ENCODE measurements at places on chromosomes 5 and 9.

DNA sequence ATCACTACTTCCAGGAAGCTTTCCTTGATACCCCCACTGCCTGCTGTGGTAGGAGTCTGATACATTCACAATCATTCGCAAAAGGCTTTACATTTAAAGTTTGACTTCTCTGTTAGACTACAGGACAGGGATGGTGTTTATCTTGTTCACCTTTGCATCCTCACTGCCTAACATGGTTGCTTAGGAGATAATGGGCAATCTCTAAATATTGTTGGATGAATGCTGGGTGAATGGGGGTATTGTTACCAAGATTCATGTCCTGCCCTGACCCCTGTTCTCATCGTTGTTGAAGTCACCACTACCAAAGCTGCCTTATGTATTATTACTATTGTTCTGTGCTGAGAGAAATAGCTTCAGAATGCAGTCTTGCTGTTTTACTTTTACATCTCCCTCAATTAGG is 7.7 kb upstream of the TMEFF1 start:
- DNase-seq = no peak

DNA sequence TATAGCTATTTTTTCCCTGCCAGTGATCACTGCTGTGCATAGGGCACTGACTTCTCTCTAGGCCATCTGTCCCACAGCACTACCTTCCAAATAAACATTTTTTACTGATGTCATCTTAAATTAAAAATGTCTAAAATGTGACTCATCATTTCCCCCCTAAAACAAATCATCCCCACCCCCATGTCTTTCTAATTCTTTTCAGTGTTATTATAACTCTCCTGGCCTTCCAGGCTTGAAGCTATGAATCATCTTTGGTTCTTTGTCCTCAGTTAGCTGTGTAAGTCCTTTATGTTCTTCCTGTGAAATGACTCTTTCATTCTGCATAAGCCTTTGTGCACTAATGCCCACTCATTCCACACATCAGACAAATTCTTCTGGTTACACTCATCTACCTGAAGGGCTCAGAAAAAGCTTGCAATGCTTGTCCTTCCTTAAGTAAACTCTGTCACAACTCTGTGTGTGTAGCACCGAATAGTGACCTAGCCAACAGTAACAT is 78.1 kb downstream of the CFAP95 start:
- peak; percentile 53 for DNase-seq

DNA sequence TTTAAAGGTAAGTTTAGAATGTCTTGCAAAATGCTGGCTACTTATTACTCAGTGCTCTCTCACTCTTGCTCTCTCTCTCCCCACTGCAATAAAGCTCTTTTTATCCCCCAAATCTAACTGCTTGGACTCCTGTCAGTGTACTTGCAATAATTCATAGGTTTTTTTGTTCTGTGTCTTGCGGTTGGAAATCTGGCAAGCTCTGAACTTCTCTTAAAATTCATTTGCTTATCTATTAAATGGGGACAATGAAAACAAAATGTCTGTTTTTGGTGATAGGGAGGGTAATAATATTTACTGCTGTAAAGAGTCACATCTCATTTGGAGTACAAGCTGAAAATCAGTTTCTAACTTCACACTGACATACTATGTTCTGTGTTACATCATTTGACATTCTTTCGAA is 18.7 kb upstream of the OR13D1 start:
- DNase-seq = no peak

- DNase-seq = no peak
Measured at GRCh38 chr9:81266086-81266485, 423.3 kb downstream of the TLE1 start.

DNA sequence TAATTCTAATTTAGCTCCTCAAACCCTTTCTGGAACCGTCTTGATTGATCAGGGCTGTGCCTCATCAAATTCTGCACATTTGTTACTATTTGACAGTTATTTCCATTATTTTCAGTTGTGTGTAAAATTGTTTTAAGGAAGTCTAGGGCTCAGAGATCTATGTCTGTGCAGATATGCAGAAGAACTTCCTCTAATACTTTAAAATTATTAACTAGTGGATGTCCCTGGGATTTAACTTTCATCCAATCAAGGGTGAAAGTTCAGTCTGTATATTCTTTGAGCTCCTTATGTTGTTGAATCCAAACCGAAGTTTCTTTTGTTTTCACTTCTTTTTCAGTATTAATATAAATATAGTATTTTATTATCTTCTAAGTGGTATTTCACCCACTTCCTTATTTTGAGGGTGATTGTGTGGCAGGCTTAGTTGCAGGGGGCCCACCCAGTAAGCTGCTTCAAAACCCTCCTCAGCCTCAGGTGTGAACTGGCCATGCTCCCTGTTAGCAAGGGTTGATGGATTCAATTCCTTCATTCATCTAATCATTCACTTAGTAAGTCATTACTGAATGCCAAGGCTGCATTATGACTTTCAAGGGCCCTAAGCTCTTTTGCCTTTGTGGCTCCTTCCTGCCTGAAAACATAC is 2.1 kb upstream of the CAMLG start:
- DNase-seq = no peak

- DNase-seq = no peak
Measured at GRCh38 chr5:38190111-38190510, 68.2 kb upstream of the EGFLAM start.

- no peak for DNase-seq
Measured at GRCh38 chr9:89799766-89800165, 195.0 kb downstream of the GADD45G start.

DNA sequence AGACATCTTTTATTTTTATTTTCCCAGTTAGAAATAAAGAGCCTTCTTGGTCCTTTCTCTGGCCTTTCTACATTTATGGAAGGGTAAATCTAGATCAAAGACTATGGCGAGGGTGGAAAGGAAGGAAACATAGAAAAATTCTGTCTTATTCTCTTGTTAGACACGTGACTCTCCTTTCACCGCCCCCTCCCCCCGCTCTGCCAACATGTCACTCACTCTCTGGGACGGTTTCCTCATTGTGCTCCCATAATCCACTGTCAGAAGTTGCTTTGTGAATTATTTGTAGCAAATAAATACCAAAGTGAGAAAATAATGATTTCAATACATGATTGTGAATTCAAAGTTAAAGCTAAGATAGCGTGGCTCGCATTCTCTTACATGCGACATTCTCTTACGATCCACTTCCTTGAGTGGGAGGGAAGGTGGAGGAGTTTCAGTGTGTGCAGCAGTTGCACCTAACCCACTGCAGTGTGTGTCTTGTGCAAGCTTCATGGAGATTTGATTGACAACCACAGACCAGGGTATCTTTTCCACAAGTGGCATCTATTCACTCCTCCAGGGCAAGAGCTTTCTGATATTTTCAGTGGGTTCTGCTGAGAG is 423.0 kb upstream of the KIF2A start:
- DNase-seq = no peak

DNA sequence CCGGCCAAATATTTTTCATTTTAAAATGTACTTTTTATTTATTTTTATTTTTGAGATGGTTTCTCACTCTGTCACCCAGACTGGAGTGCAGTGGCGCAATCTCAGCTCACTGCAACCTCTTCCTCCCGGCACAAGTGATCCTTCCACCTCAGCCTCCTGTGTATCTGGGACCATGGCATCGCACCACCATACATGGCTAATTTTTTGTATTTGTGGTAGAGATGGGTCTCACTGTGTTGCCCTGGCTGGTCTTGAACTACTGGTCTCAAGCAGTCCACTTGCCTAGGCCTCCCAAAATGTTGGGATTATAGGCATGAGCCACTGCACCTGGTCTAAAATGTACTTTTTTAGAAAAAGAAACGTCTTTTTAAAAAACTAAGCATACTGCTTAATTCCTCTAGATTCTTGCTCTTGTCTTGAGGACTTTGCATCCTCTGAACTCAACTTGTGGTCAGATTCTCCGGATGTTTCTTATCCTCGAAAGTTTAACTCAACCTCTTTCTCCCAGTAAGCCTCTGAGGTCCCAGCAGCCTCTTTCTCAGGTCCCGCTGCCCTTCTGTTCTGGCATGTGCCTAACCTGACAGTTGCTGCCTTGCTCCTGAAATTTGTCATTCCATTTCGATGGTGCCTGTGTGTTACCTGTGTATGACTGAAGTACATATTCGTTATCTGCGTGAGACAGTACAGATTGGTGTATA is 63.0 kb downstream of the TRIO start:
- DNase-seq = peak; percentile 38

- no peak for DNase-seq
Measured at GRCh38 chr5:137438932-137439331, 60.2 kb downstream of the SPOCK1 start.

DNA sequence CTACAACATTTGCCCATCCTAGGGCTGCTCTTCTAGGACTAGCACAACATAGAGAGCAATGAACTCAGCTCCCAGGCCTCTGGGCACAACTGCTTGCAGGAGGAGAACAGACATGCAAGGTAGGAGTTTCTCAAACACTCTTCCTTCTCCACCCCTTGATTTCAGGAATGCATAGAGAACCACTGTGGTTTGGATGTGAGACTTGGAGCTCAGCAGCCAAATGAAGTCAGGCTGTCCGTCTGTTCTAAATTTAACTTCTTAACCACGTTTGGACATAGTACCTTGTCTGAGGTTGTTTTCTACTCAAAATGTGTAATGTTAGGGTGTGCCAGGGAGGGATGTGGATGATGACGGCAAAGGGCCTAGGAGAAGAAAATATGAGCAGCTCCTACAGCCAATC is 515.1 kb upstream of the TNC start:
- DNase-seq = no peak

GRCh38 chr5:77379558-77380061 is 112.5 kb downstream of the WDR41 start:
- DNase-seq = no peak

DNA sequence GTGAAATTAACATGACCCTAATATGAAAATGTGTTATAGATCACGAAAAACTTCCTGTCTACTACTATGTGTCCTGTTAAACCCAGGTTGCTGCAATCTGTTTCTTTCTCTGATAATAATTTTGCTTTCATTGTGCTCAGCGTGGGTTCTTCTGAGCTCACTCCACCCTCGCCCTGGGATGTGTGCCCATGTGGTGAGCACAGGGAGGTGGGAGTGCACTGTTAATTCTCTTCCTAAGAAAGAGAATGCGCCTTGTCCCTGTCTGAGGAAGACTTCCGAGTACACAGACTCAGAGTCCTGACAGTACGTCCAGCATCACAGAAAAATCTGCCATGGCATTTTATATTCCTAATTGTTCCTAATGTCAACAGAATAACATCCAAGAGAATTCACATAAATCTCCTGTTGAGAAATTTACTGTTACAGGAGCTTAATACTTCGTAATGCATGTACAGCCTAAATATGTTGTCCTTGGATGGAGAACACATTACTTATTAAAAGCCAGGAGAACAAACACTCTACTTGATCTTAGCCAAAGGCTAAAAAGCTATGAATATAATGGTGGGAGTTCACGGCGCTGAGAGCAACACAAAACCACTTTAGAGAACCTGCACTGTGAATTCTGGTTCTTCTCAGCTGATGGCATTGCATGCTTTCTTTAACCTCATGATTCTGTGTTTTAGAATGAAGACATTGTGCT is 102.6 kb downstream of the PDE4D start:
- DNase-seq = no peak

- DNase-seq = no peak
Measured at GRCh38 chr9:83065233-83065632, 2.3 kb upstream of the RASEF start.

GRCh38 chr9:96453625-96454024 is 3.7 kb downstream of the HABP4 start:
- DNase-seq = no peak

DNA sequence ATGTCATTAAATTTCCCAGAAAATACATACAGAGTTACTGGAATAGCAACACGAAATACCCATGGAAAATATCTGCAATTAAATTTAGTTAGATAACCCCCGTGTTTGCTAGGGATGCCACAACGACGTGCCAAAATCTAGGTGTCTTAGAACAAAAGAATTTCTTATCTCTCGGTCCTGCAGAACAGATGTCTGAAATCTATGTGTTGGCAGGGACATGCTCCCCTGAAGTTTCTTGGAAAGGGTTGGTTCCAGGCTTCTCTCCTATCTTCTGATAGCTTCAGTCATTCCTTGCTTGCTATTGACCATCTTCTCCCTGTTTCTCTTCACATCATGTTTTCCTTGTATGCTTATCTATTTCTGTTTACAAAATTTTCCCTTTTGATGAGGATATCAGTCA is 1067.0 kb downstream of the CDH18 start:
- DNase-seq = no peak

DNA sequence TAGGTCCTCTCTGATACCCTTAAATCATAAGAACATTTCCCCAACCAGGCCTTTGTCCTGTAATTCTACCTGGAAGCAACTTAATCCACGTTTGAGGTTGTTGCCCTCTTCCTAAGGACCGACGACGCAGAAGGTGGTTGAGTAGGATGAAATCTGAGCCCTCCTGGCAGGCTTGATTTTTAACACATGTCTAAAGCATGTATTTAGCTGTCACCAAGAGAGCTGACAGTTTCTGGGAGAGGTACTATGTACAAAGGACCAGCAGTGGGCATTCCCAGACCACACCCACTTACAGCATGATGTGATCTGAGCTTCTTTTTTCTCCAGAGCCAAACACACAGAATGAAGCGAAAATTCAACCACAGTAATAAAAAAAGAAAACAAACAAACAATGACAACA is 260.9 kb downstream of the SH3GL2 start:
- DNase-seq = no peak

DNA sequence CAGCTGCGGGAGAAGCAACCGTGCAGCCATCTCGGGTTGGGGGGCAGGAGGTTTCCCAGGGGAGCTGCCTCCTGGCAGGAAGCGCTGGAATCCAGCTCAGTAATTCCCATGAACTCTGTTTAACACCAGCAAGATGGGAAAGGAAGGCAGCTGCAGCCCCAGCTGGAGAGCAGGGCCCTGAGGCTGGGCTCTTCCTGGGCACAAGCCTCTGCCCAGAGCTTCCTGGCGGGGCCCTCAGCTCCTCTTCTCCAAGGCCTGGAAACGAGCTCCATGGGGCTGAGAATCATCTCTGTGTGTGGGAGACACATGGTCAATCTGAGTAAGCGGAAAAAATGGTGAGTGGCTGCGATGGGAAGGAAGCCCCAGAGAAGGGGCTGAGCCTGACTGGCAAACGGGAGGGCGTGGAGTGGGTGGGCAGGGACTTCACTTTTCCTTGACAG is 6.3 kb downstream of the MRPL36 start:
- no peak for DNase-seq

- no peak for DNase-seq
Measured at GRCh38 chr9:102740578-102740977, 254.6 kb upstream of the CYLC2 start.

DNA sequence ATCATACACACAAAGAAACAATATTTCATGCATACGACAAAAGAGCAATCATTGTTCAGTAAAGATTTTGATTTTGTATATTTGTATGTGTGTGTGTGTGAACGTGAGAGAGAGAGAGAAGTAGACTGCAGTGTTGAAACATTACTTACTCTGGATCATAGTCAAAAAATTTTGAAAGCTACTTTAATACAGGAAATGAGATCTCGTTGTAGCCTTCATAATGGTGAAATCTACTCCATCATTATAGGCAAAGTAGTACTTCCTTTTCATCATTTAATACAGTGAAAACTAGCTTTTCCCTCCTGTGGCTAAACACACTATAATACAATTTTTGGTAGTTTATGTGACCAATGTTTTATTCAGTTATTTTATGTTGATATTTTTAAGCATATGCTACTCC is 1427.7 kb upstream of the C9orf72 start:
- DNase-seq = no peak

- peak; percentile 60 for DNase-seq
Measured at GRCh38 chr5:133552925-133553525, 59.3 kb downstream of the FSTL4 start.

Data from SJSA1 (cell line).